Activated CD4-positive, alpha-beta memory T cell treated with anti-CD3 and anti-CD28 coated beads, Interleukin-2, amount 10 ng/mL, durations not matched to agents 7 days and 5 days (primary cell): ENCODE measurements at places on chromosomes 11 and 22.

DNA sequence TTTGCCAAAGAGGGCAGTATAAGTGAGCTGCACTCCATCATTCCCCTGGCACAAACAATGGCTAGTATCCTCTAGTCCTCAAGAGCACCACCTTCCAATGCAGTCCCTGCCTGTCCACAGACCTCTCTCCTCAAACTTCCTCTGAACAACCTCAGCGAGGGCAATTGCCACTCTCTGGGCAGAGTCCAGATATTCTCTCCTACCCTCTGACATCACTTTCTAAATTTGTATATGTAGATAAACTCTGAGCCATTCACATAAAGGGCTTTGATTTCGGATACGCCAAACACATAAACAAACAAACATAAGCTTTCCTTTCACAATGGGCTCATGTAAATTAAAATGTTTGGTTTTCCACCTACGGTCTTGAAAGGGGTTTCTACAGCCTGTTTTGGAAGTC is 3.0 kb upstream of the SLC43A3 start:
- H3K36me3 ChIP-seq: peaks cover 13% of the 10 kb centered on the region
- H3K4me3 ChIP-seq: no peak overlapping the region
- peaks cover 34% of the 10 kb centered on the region for H3K4me1 ChIP-seq
- peaks cover 14% of the 10 kb centered on the region for H3K27me3 ChIP-seq
- no peak for DNase-seq
- H3K27ac ChIP-seq: no peak overlapping the region

DNA sequence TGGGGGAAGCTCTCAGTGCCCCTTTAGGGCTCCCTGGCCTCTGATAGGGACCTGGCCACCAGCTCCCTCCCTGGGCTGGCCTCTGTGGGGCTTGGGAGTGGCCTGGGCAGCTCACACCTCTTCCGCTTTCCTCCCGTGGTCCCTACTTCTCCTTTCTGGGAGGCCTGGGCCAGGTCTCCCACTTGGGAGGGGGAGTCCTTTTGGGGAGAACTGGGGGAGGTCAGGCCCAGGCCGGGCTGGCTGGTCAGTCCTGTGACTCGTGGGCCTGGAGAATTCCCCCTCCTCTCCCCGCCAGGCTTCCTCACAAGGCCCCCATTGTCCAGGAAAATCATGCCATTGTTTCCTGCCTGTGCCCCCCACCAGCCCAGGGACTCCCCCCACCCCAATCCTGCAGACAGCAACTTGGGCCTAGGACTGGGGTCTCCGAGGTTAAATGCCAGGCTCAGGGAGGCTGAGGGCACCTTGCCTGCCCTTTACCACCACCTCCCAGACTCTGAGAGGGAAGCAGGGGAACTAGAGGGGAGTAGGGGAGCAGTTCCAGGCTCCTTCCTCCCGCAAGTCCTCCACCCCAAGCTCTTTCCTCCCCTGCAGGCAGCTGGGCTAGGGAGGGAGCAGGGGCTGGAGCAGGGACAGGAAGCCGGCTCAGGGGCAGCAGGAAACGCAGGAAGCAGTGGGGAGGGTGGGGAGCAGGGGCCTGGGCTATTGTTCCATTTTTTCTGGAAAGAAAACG is 2.8 kb downstream of the MAP3K11 start:
- H3K36me3 ChIP-seq: peaks cover 54% of the 10 kb centered on the region

- peaks cover 2% of the 10 kb centered on the region for H3K4me1 ChIP-seq
- no peak overlapping the region for H3K27ac ChIP-seq
- no peak overlapping the region for H3K4me3 ChIP-seq
- H3K36me3 ChIP-seq: no peaks in the 10 kb centered on the region
- H3K27me3 ChIP-seq: no peaks in the 10 kb centered on the region
These were observed 75.9 kb downstream of the KCNQ1 start for GRCh38 chr11:2520736-2521035.

GRCh38 chr11:88354912-88355311 is 17.4 kb upstream of the CTSC start:
- no peak for DNase-seq

- no peaks in the 10 kb centered on the region for H3K27me3 ChIP-seq
- no peaks in the 10 kb centered on the region for H3K4me1 ChIP-seq
- no peak overlapping the region for H3K27ac ChIP-seq
These were observed 584.9 kb upstream of the CCDC90B start for GRCh38 chr11:83871054-83871453.

- no peak overlapping the region for H3K27ac ChIP-seq
- H3K36me3 ChIP-seq: no peaks in the 10 kb centered on the region
- peaks cover 7% of the 10 kb centered on the region for H3K4me1 ChIP-seq
- DNase-seq: no peak
These were observed 13.1 kb downstream of the SCARF2 start for GRCh38 chr22:20424568-20424931.

DNA sequence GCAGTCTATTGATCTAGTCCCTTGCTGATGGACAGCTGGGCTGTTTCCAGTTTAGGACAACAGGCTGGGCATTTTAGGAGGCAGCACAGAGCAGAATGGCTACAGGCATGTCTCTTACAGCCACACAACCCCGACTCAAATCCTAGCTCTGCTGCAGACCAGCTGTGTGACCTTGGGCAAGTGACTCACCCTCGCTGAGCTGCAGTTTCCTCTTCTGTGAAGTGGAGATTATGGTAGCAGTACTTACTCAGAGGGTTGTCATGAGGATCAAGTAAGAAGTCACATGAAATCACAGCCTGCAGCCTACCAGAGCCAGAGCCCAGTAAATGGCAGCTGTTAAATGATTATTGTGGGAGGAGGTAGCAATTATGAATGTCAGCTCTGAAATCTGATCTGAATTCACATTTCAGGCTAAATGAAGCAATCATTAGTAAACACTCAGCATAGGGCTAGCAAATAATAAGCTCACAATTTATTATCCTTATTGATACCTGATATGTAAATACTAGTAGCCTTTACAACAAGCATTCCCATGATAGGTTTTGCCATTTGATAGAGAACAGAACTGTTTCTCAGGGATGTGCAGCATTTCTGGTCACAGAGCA is 58.9 kb downstream of the MYEOV start:
- DNase-seq: peak; percentile 27
- H3K27me3 ChIP-seq: peaks cover 8% of the 10 kb centered on the region
- H3K4me1 ChIP-seq: peaks cover 5% of the 10 kb centered on the region
- no peak overlapping the region for H3K27ac ChIP-seq

DNA sequence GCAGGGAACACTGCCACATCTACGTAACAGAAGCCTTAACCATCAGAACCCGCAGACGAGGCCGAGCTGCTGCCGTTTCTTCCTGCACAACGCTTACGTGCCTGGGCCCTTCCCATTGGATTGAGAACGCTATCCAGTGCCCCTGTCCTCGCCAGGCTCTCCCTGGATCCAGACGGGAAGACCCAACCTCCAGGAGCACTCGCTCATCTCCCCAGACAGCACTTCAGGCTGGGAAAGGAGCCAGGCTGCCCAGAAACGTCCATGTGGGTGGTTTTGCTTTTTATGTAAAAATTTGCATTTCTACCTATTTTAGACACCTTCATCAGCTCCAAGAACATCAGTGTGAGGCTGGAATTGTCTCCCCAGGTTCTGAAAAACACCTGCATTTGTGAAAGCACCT is 7.3 kb upstream of the CRYBB3 start:
- no peaks in the 10 kb centered on the region for H3K27me3 ChIP-seq
- no peaks in the 10 kb centered on the region for H3K4me1 ChIP-seq
- no peak overlapping the region for H3K4me3 ChIP-seq
- peaks cover 15% of the 10 kb centered on the region for H3K36me3 ChIP-seq
- no peak for DNase-seq
- H3K27ac ChIP-seq: no peak overlapping the region

DNA sequence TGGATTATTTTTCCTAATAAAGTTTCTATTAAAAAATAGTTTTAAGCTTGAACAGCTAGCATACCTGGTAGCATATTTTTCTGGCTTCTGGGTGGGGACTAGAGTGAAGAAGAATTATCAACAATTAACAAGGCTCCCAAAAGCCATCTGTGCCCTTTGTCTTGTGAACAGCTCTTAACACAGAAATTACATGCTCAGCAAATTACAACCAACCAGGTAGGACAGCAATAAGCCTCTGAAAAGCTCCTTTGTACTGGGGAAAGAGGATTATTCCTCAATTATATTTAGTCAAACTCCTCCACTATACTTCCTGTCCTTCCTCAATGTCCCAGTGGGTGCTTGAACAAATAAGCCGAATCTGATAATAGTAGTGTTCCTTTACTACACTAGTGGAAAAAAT is 162.8 kb downstream of the RAB38 start:
- H3K4me1 ChIP-seq: no peaks in the 10 kb centered on the region
- H3K36me3 ChIP-seq: no peaks in the 10 kb centered on the region
- H3K27ac ChIP-seq: no peak overlapping the region

DNA sequence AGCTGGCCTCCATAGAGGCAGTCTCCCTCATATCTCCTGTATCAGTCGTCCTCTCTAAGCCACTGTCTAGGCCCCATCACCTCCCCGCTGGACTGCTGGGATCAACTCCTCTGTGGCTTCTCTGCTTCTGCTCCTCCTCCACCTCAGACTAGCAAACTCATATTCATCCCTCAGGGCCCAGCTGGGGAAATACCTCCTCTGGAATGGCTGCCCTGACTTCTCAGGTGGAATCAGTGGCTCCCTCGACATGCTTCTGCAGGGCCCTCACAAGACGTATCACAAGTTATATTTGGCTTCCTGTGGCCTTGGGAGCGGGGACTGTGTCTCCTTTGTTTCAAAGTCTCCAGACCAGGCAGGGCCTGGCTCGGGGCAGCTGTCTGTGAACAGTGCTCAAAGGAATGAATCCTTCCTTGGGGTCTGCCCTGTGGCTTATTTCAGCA is 10.0 kb downstream of the SLC29A2 start:
- no peak for DNase-seq
- H3K27me3 ChIP-seq: no peaks in the 10 kb centered on the region
- no peaks in the 10 kb centered on the region for H3K36me3 ChIP-seq
- H3K4me1 ChIP-seq: no peaks in the 10 kb centered on the region
- H3K4me3 ChIP-seq: no peak overlapping the region

DNA sequence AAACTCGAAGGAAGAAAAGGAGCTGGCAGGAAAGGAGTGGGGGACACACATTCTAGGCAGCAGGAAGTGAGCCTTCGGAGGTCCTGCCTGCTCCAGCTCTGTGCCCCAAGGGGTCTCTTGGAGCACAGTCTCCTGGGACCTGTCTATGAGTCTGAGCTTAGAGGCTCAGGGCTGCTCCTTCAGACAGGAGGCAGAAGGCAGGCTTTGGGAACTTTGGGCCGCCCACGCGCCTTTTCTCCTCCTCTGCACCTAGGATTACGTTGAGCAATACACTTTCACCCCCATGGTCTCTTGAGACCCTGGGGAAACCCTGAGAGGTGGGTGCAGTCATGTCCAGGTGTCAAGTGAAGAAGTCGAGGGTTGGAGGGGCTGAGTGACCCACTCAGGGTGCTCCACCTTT is 965 bp downstream of the TCN2 start:
- no peaks in the 10 kb centered on the region for H3K36me3 ChIP-seq
- no peaks in the 10 kb centered on the region for H3K27me3 ChIP-seq
- peaks cover 51% of the 10 kb centered on the region for H3K4me1 ChIP-seq
- DNase-seq: no peak

- H3K27ac ChIP-seq: no peak overlapping the region
- no peak for DNase-seq
- no peaks in the 10 kb centered on the region for H3K27me3 ChIP-seq
- H3K4me1 ChIP-seq: no peaks in the 10 kb centered on the region
- no peak overlapping the region for H3K4me3 ChIP-seq
These were observed 87.7 kb downstream of the CSNK2A3 start for GRCh38 chr11:11265320-11265719.

GRCh38 chr22:29062286-29062821 is 723 bp upstream of the C22orf31 start:
- no peaks in the 10 kb centered on the region for H3K36me3 ChIP-seq
- peaks cover 46% of the 10 kb centered on the region for H3K27me3 ChIP-seq
- no peak overlapping the region for H3K4me3 ChIP-seq
- no peak for DNase-seq
- no peak overlapping the region for H3K27ac ChIP-seq

- H3K4me3 ChIP-seq: peak overlapping the region; percentile 72
- H3K27ac ChIP-seq: peak overlapping the region; percentile 83
- peak; percentile 87 for DNase-seq
- peaks cover 29% of the 10 kb centered on the region for H3K4me1 ChIP-seq
- no peaks in the 10 kb centered on the region for H3K36me3 ChIP-seq
- no peaks in the 10 kb centered on the region for H3K27me3 ChIP-seq
These were observed 15.3 kb upstream of the MRTFA start for GRCh38 chr22:40651563-40652501.
